Stimulated activated CD8-positive, alpha-beta memory T cell treated with anti-CD3 and anti-CD28 coated beads, Interleukin-2, amount 100 ng/mL, for 1 hour (primary cell): ENCODE measurements at places on chromosomes 7 and 10.
A peak's percentile ranks its signal among the peaks of the same experiment; 100 is the strongest.

GRCh38 chr7:156307193-156307592, 333.4 kb upstream of the RNF32 start:
- no peak for DNase-seq

GRCh38 chr7:1355568-1356340, 103.5 kb downstream of the MICALL2 start:
- no peak for DNase-seq

GRCh38 chr10:131843881-131844284, 56.9 kb upstream of the PPP2R2D start:
- DNase-seq, result no peak

- no peak for DNase-seq
Measured at GRCh38 chr10:6719561-6719960, 139.5 kb upstream of the PRKCQ start.

DNA sequence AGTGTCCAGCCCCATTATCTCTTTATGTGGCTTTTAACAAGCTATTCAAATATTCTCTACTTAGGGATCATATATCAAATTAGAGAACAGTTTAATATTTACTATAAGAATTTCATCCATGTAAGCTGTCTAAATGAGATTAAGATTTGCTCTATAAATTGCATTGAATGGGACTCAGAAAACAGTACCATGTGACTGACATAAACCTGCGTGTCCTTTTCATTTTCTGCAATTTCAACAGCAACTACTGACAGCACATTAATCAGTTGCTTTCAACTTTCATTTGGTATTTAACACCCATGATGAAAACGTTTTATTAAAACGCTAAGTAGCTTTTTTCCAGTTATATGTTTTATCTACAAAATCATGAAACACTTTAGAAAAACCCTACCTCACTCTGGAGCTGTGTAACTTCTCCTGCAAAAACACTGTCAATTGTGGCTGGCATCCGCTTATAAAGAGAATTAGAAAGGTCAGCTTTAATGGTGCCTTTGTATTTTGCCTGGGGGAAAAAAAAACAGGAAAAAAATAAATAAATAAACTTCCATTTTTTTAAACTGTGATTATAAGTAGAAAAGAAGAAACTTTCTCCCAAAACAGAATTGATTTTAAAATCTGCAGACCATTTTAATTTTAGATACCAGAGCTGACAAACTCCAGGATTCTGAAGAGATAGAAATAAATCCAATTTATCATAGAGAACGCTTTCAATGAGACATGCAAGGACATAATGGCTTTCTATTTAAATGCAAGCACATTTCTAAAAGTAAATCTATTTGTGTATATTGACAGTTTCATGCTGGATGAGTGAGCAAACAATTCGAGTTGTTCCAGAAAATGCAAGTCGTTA, 9.2 kb downstream of the NEBL start:
- DNase-seq, result no peak

DNA sequence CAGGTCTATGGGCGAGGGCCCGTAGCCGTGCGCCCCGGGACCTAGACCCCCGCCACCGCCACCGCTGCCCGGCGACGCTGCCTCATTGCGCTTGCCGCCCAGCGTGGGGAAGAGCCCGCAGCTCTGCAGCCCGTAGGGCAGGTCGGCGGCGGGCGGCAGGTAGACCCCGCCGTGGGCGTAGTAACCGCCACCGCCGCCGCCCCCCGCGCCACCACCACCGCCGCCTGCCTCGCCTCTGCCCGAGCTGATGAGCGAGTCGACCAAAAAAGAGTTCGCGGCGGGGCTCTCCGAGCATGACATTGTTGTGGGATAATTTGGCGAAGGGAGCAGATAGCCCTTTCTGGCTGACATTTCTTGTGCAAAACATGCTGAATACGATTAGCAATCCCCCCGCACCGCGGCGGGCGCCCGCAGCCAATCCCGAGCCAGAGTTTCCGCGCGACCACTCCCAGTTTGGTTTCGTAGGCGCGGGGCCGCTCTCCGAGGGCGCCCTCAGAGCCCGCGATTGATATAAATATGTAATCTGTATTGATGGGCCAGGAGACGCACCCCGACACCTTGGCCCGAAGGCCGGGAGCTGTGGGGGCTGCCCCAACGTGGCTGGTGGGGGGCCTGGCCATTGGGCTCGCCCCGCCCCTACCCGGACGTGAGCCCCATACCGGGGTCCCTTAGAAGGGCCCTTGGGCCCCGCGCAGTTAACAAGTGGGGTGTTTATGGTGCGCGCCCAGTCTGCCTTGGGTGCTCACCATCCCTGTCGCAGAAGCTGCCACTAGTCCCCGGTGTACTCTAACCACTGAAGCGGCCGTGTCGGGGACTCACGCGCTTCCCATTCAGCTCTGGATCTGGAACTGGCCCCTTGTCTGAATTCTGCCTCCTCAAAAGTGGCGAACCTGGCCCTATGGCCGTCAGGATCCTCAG, at the start of gene HOXA10:
Gene HOXA10, minus strand, starts transcription at position 365 of the 918 bp plus-strand sequence. Its CDS starts 14 bp downstream, at position 351.
- no peak for DNase-seq

DNA sequence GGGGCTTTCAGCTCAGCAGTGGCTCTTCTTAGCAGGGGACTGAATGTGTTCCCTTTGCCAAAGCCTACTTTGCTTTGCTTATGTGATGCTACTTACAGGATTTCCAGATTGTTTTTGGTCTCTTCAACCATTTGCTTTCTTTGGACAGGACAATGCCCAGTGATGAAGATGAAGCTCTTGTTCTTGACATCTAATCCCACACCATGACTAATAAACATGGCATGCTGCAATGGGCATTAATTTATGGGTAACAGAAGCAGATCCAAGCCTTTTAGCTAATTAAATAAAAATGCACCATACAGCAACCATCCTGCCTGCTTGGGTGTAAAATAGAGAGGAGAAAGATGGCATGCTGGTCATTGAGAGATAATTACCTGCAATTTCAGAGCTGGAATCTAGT, 175.5 kb upstream of the ITGB1 start:
- no peak for DNase-seq

GRCh38 chr7:103344453-103345149, at the start of gene DNAJC2:
Gene DNAJC2, minus strand, starts transcription at chr7:103344767. Its CDS starts 145 bp downstream, at chr7:103344622.
- peak; percentile 62 for DNase-seq

- no peak for DNase-seq
Measured at GRCh38 chr7:4172883-4173282, 509.2 kb upstream of the FOXK1 start.

- DNase-seq, result no peak
Measured at GRCh38 chr7:129169171-129169671, 19.2 kb upstream of the SMO start.

GRCh38 chr10:127526161-127526560, 22.9 kb upstream of the NPS start:
- DNase-seq, result no peak

DNA sequence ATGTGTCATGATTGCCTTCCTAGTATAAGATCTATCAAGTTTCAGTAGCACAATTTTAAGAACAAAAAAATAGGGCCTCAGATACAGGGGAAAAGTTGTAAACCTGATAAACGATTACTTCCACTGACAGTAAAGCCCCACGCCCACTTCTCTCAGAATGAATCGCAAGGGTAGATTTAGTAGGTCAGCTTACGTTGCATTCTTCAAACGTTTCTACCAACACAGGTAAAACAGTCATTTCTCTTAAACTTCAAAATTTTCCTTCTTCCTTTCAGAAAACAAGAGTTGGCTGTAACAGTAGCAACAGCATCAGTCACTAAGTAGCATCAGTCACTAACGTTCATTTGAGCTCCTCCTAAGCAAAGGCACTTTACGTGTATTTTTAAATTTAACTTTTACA, 221.5 kb downstream of the ADAM12 start:
- DNase-seq, result no peak

DNA sequence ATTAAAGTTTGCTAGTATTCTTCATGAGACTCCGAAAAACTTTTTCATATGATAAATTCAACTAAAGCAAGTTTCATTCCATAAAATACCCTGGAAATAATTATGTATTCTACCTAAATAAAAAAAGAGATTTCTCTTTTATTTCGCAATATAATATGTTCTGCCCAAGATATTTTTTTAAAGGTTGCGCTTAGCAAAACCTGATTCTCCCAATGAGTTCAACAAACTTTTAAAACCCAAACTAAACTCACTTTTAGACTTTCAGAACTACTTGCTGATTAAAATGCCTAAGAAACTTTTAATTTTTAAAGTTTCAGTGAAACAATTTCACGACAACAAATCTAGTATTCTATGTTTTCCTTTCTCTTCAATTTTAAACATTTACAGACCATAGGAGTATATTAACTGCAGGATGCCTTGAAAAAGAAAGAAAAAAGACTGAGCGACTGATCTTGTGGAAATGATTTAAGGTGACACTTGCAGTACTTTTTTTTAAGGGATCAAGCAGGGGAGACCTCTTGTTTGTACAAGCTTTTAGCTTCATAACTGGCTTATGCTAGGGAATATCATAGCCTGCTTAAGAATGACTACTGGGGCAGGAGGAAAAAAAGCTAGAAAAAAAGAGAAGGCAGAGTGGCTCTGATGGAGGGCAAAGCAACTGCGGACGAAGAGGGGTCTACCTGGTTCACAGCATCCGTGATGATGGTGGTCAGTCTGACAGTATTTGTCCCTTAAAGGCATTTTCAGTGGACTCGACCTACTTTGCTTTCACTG, 1.5 kb downstream of the ZNF800 start:
- DNase-seq, result no peak

- no peak for DNase-seq
Measured at GRCh38 chr10:112970021-112970420, 20.0 kb downstream of the TCF7L2 start.

DNA sequence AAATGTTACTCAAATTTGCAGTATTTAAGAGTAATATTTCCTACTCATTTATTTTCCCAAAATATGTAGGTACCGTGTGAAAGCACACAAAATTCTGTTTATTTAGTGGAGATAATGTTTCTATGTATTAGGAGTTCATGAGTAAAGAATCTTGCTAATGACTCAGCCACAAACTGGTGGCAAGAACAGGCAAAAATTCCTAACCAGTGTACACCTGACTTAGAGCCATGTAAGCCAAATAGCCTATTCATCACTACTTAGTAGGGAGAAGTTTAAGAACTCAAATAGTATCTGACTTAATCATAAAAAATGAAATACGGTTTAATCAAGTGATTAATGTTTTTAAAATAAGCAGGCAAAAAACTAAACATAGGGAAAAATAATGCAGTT, 169.0 kb downstream of the SRPK2 start:
- no peak for DNase-seq

DNA sequence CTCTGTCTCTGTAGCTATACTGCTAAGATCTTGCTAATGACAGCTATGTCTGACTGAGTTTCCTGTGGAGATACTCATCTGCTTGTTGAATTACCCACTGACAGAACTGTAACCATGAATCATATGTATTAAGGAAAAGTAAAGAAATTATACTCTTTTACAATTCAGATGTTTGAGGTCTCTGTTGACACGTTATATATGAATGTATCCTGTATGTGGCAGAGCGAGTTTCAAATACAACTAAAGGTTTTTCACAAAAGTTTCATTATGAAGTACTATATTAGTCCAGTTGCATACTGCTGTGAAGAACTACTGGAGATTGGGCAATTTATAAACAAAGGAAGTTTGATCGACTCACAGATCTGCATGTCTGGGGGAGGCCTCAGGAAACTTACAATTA, 232.5 kb downstream of the CDK14 start:
- no peak for DNase-seq

GRCh38 chr10:63010203-63010602, 122.9 kb upstream of the NRBF2 start:
- DNase-seq, result no peak

DNA sequence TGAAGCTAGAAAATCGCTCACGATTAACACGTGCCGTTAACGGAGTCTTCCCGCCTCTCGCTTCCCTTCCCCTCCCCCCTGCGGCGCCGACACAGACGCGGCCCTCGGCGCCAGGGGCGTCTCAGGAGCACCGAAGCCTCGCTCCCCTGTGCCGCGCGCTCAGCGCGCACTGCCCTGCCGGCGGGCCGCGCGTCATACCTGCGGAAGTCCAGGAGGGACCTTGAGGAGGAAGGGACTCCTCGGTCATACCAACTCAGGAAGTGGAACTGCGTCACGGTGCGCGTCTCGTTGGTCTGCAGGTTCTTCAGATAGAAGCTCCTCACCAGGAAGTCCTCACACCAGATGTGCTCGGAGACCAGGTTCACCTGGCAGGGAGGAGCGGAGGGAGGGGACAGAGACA, 239.6 kb downstream of the DNAJB6 start:
- DNase-seq, result peak; percentile 18

DNA sequence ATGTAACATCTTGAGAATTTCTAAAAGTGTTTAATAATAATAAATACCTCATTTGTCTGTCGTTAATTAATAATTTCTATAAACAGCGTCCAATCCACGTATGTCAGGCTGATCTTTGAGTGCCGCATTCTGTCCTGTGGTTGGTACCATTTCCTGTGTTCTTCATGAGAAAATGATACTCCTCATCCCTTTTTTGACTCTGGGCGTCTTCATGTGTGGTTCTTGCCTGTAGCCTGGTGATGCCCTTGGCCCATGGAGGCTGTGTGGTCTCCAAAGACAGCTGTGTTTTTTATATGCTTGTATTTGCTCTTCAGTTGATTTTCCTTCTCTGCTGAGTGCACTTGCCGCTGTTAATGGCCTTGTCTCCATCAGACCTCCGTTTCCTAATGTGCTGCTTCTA, 31.5 kb downstream of the GLRX3 start:
- no peak for DNase-seq

GRCh38 chr10:74213019-74213418, 62.0 kb downstream of the ADK start:
- no peak for DNase-seq

- no peak for DNase-seq
Measured at GRCh38 chr7:95925971-95926370, 153.6 kb downstream of the DYNC1I1 start.

GRCh38 chr10:51000976-51001375, 73.3 kb upstream of the PRKG1 start:
- no peak for DNase-seq

GRCh38 chr7:71095266-71095860, 36.6 kb upstream of the GALNT17 start:
- DNase-seq, result no peak

GRCh38 chr10:79028056-79028430, 40.7 kb upstream of the ZMIZ1 start:
- DNase-seq, result no peak

DNA sequence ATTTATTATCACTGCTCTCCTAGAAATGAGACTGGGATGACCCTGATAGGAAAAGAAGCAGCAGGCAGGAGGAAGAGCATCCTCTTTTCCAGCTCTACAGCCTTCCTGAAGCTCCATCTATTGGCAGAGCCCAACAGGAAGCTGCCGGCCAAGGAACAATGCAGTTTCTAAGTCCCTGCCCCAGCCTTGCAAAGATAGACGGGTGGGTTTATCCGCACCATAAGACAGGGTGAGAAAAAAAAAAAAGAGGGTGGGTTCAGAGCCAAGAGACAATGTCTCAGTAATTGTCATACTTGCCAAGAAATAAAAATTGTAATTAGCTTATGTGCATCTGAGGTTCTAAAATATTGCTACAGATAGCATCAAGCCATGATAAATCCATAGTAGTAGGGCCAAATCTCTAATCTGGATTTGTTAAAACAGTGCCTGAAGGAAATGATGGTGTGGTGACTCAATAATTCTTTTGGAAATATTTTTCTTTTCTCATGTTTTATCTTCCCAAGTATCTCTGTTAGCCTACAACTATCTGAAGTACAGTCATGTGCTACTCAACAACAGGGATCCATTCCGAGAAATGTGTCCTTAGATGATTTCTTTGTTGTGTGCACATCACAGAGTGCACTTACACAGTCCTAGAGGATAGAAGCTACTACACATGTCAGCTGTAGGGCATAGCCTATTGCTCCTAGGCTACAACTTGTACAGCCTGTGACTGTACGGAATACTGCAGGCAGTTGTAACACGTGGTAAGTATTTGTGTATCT, 242.9 kb upstream of the CXCL12 start:
- no peak for DNase-seq

GRCh38 chr7:20197837-20198236, 19.3 kb downstream of the MACC1 start:
- no peak for DNase-seq
